ENCODE measurements at places on chromosomes 13 and 19.

- no peak for DNase-seq
These were observed 30.2 kb upstream of the CPB2 start for GRCh38 chr13:46134961-46135522.

DNA sequence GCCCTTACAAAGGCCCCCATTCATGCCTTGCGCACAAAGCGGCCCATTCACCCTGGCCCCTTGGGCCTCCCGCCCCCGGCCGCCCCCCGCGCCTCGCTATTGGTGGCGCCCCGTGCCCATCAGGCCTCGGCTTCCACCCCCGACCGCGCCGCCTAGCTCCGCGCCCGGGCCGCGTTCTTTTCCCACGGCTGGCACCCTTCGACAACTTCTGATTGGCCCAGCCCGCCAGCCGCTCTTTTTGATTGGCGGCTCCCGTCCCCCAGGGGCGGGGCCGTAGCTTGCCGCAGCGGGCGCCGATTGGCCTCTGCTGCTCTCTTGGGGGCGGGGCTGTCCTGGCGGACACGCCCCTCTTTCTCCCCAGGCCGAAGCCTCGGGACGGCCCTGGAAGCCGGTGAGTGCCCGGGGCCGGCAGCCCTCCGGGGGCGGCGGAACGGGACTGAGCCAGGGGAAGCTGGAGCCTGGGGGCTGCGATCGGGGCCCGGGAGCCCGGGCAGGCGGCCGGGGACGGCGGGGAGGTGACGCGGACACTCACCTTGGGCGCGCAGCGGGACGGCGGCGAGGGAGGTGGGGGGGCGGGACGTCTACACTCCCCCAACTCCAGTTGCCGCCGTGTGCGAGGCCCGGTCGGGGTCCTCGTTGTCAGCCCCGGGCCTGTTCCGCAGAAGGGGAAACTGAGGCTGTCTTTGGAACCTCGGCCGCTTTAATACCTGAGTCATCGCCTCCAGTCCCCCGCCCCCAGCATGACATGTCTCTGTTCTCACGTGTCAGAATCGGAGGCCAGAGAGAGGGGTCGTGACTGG, at the start of gene MYH14:
TSS of gene MYH14 (plus strand) at position 342 of the 800 bp plus-strand sequence. CDS start 6,744 bp downstream, outside the sequence.
- DNase-seq = no peak

- no peak for DNase-seq
These were observed 303.9 kb downstream of the SLITRK5 start for GRCh38 chr13:87975035-87975434.

DNA sequence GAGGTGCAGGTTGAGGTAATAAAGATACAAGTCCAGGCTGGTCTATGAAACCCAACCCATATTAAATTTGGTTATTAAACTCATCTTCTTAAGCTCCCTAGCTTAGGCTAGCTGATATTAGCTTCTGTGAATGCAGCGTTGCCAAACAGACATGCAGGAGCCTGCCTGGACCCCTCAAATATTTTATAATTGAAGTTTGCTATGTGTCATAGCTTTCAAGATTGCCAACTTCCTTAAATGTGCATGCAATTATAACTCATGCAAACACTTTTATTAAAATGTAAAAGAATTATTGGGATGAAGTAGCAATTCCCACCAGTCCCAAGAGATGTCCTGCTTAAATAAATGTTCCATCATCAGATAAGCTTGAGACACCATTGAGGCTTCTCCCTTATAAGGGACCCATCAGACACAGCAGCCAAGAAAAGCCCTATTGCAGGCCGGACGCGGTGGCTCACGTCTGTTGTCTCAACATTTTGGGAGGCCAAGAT, 51.3 kb downstream of the MBNL2 start:
- no peak for DNase-seq

- no peak for DNase-seq
These were observed 224.8 kb downstream of the NHLRC3 start for GRCh38 chr13:39263033-39263432.

DNA sequence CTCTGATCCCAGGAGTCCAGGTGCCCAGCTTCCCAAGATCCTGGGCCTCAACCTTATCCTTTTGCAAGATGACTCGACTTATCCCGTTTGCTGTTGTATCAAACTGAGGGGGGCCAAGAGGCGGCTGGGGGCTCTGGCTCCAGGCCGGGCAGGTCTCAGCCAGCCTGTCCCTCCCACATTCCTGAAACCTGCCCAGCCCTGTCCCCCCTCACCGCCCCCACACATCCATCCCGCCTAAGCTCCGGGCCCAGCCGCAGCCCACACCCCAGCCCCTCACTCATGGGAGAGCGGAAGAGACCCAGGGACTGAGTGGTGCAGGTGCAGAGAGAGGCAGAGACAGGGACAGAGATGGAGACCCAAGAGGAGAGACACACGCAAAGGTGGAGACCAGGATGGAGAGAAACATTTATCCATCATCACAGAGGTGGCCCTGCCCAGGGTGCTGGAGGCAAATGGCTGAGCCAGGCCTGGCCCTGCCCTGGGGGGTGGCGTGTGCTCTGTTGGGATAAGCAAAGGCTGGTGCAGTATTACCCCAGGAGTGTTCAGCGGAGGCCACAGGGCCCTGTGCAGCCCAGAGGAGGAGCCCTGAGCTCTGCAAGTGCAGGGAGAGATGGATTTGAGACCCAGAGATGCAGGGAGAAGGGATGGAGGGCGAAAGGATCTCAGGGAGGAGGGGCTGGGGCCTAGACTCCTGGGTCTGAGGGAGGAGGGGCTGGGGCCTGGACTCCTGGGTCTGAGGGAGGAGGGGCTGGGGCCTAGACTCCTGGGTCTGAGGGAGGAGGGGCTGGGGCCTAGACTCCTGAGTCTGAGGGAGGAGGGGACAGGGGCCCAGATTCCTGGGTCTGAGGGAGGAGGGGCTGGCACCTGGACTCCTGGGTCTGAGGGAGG, 1.6 kb downstream of the BCAM start:
- DNase-seq = no peak

- peak; percentile 36 for DNase-seq
These were observed 9.3 kb downstream of the MPND start for GRCh38 chr19:4352701-4353121.

GRCh38 chr19:43464134-43464775, 1.2 kb downstream of the LYPD3 start:
- peak; percentile 70 for DNase-seq

DNA sequence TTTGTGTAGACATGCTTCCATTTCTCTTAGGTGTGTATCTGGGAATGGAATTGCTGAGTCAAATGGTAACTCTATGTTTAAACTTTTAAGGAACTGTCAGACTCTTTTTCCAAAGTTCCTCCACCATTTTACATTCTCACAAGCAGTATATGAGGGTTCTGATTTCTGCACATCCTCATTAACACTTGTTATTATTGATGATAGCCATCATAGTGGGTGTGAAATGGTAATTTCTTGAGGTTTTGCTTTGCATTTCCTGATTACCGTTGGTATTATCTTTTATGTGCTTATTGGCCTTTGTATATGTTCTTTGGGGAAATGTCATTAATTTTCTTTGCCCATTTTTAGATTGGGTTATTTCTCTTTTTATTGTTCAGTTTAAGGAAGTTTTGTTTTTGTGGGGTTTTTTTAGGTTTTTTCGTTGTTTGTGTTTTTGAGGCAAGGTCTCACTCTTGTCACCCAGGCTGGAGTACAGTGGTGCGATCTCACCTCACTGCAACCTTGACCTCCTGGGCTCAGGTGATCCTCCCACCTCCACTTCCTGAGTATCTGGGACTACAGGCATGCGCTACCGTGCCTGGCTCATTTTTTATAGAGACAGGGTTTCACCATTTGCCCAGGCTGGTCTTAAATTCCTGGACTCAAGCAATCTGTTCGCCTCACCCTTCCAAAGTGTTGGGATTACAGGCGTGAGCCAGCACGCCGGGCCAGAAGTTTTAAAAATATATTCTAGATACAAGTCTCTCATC, 34.3 kb downstream of the NAA16 start:
- DNase-seq = no peak

DNA sequence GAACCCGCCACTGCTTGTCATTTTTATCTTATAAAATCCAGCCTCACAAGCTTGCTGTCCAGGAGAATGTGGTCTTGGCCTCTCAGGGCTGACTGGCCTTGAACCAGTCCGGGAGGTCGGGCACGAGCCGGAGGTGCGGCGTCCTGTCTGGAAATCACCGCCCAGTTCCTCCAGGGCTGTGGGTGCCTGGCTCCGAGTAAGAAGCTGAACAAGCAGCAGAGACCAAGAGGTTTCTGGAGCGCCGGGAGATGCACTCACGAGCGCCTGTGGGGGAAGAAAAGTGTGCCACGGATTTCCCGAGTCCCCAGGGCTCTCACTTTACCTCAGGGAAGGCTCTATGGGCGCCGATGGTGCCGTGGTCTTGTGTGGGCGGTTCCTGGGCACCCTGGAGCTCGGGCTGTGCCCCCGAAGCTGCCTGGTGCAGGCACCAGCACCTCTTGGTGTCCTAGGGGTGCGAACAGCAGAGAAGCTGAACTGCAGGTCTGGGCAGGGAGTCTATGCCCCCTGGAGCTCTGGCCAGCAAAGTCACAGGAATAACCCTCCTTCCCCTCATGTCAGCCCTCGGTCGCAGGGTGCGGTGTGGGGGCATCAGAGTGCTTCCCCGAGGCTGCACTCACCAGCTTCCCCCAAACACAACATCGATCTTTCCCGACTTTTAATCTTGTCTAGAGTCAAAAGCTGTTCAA, 50.0 kb downstream of the GAS6 start:
- DNase-seq = no peak

- DNase-seq = no peak
These were observed 1504.5 kb upstream of the PCDH20 start for GRCh38 chr13:62920159-62920558.

GRCh38 chr13:113129921-113130750, 7.5 kb downstream of the F10 start:
- DNase-seq = no peak

GRCh38 chr13:52975969-52976368, 52.6 kb upstream of the OLFM4 start:
- DNase-seq = no peak

DNA sequence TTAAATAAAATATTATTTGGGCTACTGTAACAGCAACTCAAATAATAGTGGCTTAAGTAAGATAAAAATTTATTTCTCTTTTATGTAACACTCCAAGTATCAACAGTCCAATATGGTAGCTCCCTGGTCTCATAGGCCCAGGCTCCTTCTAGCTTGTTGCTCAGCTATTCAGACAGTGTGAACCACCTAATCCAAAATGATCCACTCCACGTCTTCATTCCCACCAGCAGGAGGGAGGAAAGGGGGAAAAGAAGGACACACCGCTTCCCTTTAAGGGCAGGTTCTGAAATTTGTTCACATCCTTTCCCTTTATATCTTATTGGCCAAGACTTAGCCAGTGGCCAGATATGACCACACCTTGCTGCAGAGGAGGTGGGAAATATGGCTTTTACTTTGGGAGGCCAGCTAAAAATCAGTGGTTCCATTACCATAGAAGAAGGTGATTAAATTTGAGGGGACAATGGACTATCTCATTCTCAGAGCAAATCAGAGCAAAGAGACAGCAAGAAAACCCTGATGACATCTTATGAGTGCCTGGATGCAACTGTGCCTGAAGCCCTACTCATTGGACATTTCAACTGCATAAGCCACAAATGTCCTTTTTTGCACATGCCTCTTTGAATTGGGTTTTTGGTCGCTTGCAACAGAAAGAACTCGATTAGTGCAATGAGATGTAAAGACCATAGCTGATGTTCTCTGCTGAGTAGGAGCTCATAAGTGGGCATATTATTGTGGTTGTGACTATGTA, 7.0 kb upstream of the EPOR start:
- DNase-seq = no peak

Data from stimulated activated effector memory CD8-positive, alpha-beta T cell treated with anti-CD3 and anti-CD28 coated beads, Interleukin-12 subunit alpha, Interleukin-12 subunit beta, amount 100 ng/mL, for 72 hours (primary cell).